ENCODE measurements at places on chromosomes 16 and 17.

DNA sequence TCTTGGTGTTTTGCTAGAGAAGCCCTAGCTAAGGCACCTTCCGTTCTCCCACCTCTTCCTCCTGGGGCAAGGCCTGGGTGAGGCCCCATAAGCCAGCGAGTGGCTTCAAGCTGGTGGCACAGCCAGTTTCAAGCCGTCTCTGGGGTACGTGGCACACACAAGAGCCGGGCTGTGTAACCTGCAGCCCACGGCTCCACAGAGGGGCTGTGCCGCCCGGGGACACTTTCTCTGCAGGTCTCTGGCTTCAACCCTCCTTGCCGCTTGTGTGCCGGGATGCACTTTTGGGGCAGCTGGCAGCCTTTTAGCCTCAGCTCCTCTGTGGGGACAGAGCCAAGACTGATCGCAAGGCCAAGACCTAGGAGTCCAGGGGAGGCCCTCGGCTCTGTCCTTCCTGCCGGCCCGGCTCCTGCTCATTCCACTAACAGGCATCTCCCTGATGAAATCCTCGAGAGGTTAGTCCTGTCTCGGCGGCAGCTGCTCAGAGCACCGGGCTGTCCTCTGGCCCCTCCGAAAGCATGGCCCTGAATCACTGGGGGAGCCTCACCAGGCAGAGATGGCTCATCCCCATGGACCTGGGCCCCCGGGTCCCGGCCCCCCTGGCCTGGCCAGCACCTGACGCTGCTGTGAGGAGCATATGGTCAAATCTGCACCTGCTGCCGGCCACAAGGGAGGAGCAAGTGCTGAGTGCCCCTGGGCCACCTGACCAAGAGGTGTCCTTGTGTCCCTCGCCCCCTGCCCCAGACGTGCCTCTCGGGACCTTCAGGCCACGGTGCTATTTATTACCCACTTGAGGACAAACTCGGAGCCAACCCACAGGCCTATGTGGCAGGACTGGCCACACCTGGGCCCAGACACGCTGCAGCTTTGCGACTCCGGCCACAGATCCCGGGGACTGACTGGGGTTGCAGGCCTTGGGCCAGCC lies 98.5 kb downstream of the METRNL start:
- no peak for DNase-seq

- DNase-seq: peak; percentile 10
Measured at GRCh38 chr16:66369055-66369592, 2.6 kb downstream of the CDH5 start.

DNA sequence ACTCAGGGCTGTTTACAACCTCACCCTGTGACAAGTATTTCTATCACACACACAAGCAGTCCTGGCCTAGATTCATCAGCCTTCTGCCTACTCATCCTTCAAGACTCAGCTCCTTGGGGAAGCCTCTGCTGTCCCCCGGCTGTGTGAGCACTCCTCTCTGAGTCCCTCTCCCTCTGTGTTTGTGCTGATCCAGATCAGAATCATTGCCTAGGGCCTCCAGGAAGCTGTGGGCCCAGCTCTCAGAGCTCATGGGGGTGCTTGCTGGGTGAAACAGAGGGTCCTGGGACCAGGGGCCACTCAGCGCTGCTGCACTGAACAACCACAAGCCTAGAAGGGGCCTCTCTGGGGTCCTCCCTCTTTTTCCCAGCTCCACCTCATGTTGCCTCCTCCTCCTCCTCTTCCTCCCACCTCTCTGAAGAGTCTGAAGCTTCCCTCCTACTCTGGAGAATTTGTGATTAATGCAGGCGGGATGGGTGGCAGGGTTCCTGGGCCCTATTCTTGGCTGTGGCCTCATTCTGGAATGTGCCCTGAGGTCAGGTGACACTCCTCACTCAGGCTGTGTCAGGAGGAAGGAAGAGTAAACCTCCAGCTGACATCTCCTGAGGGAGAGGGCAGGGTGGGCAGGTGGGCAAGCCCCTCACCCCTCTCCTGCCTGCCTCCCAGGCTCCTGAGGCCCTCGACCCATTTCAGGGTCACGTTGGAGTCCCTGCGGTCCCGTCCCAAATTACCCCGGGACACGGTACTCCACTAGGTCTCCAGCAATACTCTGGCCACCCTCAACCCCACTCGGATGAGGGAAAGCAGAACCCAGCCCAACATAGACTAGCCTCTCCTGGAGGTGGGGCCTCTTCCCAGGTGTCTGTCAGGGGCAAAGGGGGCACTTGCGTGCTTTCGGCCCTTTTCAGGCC lies 10.1 kb downstream of the WFIKKN2 start:
- no peak for DNase-seq

DNA sequence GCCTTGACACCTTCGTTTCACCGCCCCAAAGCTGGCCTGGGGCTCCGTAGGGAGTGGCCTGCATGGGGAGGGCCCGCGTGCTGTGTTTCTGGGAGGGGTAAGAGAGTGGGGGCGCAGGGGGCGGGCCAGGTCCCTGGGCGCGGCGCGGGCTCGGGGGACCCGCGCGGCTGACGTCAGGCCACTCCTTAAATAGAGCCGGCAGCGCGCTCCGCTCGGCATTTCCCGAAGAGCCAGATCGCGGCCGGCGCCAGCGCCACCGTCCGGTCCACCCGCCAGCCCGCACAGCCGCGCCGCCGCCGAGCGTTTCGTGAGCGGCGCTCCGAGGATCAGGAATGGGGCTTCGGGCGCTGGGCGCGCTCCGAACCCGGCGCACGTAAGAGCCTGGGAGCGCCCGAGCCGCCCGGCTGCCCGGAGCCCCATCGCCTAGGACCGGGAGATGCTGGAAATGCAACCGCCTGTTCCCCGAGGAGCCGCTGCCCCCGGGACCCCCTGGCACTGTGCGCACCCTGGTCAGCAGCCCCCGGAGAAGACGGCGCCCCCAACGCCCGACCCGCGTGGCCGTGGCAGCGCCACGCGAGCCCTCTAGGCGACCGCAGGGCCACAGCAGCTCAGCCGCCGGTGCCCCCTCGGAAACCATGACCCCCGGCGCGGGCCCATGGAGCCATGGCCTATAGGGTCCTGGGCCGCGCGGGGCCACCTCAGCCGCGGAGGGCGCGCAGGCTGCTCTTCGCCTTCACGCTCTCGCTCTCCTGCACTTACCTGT lies at the start of gene HS3ST2:
Gene HS3ST2 (plus strand): TSS at position 215 of the 763 bp plus-strand sequence. CDS start 449 bp downstream, at position 664.
- no peak for DNase-seq

GRCh38 chr16:30184096-30184890 lies 891 bp downstream of the CORO1A start:
- DNase-seq: peak; percentile 95

DNA sequence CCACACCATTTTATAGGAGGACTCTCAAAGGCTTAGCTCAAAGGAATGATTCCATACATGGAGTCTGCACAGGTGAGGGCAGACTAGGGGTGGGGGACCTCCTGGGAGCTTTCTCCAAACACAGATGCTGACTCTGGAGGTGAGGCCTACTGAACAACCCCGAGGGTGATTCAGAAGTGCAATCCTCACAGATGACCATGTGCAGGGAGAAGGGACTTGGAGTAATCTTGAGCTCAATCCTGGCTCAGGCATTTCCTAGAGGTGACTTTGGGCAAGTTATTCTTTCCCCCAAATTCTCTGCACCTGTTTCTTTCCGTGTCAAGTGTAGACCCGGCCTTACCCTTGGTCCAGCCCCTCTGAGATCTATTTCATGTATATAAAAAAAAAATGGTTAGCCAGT lies 401.5 kb downstream of the SLC39A11 start:
- DNase-seq: no peak

GRCh38 chr17:8739097-8739496 lies 5.5 kb downstream of the CCDC42 start:
- no peak for DNase-seq

- DNase-seq: no peak
Measured at GRCh38 chr16:85563515-85564276, 49.4 kb upstream of the GSE1 start.

GRCh38 chr16:12544477-12545296 lies 259.0 kb downstream of the CPPED1 start:
- DNase-seq: no peak

GRCh38 chr17:31320791-31321190 lies 631 bp downstream of the EVI2A start:
- DNase-seq: no peak
